ENCODE measurements at places on chromosomes 16 and 17.

DNA sequence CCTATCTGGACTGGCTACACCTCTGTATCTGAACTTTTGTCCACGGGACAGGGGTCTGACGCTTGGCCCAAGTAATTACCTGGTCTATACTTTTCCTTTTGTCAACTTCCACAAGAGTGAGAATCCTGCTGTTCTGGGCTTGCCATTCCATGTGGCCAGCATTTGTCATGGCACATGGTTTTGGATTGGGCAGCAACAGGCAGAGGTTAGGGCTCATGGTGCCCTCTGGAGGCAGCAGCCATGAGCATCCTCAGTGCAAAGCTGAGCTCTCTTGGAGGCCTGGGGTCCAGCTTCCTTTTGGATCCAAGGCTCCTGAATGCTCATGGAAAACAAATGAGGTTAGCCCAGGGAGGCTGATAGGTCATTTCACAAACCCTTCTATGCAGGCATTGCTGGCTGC is 7.5 kb upstream of the EDC4 start:
- DNase-seq, result peak; percentile 73

DNA sequence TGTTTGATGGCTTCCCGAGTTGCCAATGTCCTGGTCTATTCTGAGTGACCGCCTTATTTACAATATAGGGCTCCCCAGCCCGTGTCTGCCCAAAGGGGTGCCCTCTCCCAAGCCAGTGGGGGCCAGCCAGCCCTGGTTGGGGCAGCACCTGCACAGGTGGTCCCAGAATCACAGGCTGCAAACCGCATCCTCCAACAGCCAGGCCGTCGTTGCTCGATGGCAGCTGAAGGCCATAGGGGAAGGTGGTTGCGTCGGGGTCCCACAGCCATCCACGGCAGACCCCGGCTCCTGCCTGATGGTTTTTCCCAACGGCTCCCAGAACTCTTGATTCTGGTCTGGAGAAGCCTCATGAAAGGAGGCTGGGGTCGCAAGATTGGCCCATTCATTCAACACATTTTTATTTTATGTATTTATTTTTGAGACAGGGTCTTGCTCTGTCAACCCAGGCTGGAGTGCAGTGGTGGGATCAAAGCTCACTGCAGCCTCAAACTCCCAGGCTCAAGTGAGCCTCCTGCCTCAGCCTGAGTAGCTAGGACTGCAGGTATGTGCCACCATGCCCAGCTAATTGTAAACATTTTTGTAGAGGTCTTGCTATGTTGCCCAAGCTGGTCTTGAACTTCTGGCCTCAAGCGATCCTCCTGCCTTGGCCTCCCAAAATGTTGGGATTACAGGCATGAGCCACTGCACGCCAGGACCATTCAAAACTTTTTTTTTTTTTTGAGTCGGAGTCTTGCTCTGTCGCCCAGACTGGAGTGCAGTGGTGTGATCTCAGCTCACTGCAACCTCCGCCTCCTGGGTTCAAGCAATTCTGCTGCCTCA is 79.0 kb upstream of the TOB1 start:
- DNase-seq, result no peak

DNA sequence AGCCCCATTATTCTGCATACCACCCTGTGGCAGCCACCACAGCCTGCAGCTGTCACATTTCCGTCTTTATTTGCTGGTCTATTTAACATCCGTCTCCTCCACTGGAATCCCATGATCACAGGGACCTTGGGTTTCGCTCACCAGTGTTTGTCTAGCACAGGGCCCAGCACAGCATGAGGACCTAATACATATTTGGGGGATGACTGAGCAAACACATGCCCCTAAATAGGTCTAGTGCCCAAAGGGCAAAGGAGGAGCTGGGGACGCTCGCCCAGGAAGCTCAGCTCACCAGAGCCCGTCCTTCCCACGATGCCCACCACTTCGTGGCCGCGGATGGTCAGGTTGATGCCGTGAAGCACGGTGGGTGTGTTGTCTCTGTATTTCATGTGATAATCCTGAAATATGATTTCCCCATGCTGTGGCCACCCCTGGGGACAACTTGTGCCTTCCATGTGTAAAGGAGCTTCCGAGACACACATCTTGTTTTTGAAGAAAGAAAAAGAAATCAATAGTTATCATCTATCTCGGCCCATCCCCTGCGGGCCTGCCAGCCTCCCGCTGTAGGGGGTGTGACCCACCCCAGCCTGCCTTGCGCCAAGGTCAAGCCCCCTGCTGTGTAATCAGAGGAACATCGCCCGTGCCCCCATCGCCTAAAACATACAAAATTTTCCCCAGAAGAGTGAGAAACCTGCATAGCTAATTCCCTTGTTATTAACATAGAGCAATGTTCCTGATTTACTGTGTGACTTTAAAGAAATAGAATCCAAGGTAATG is 21.0 kb upstream of the ABCC12 start:
- DNase-seq, result no peak

DNA sequence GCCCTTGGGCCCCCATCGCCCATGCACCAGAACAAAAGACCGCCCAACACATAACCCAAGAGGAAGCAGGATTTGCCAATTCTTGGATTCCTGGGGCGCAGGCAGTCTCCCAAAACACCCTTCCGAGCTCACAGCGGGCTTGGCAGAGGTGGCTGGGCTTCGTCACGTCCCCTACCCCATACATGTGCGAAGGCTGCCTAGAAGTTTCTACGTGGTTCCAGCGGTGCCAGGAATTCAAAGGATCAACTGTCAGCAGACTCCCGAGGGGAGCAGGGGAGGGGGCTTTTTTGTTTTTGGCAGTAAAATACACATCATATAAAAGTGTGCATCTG is 80.8 kb upstream of the PLCG2 start:
- no peak for DNase-seq

DNA sequence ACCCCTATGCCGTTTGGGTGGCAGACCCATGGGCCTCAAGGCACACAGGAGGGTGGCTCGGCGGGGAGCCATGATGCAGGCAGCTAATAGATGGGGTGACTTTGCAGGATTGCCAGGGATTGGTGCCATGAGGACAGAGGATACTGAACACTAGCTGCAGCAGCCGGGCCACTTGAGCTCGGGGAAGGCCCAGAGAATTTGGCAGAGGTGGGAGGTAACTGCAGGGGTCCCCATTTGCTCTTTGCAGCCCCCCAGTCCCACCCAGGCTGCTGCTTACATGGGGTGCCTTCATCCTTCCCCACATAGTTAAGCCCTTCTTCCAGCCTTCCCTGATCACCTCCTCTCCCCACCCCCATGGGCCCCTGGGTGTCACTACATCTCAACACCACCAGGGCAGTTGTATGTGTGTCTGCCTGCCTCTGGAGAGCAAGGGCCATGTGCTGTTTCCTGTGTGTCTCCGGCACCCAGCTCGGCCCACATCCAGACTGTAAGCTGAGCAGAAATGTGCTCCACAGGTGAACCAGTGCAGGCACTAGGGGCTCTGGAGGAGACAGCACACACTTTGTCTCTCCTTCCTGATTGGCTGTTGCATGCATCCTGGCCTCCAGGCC is 52.0 kb downstream of the SREBF1 start:
- peak; percentile 40 for DNase-seq

DNA sequence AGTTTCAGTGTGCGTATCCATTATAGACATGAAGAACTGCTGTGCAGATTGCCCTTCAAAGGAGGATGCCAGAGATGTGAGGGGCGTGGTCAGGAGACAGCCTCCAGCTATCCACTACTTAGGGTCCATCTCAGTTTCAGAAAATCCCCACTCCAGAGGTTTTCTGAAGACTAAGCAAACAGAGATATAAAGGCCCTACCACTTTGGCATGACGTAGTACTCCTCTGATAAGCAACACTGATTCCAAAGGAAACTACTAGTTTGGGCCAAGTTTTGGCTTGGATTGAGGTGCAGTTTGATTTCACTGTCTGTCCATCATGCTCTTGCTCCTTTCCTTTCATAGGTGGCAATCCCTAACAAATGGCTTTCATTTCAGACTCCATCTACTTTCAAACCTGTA is 228.7 kb downstream of the CDH8 start:
- DNase-seq, result no peak

GRCh38 chr16:27786221-27786922 is 236.4 kb downstream of the KATNIP start:
- DNase-seq, result no peak

DNA sequence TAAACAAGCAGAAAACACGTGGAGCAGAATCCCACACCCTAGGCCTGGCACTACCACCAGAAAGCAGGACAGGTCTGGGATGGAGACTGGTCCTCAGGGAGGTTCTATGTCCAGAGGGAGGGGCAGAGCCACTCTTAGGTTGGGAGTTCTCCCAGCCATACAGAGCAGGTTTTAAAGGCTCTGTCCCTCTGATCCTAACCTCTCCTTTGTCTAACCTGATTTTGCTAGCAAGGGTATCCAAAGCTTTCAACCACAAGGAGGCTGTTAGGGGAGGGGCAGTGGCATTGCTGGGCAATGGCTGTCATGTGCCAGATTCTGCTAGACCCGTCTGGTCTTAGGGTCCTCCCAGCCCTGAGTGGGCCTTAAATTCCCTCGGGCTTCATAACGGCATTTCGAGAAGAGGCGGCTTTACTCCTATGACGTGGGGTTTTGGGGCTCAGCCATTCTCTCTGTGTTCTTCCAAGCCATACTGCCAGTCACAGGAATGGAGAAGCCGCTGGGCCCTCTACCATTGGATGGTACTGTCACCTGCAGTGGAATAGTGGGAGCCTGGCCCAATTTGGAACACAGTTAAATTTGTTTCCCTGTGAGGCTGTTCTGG is 5.7 kb downstream of the TPPP3 start:
- no peak for DNase-seq

- DNase-seq, result no peak
Observed at GRCh38 chr16:57244463-57244766, 644 bp upstream of the ARL2BP start.

DNA sequence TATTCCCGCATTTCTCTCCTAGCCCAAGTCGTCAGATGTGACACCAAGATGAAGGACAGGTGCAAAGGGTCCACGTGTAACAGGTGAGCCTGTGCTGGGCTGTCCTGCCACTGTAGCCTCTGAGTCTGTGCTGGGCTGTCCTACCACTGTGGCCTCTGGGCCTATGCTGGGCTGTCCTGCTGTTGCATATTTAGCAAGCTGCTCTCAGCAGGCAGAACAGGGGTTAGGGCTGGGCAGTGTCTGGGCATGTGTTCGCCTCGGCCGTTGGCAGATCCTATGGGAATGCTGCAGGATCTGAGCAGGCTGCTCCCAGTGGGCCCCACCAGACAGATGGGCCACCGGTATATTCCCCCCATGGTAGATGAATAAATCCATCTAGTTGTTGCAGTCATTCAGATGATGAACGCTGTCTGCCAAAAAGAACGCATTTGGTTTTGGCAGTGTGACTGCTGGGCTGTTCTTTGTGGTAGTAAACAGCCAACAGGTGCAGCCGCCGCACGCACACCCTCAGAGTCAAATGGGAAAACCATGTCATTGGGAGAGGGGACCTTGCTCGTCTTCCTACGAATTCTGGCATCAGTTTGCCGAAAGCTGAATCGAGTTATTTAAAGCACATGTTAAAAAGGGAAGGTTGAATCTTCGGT is 49.2 kb downstream of the CRISPLD2 start:
- DNase-seq, result no peak

DNA sequence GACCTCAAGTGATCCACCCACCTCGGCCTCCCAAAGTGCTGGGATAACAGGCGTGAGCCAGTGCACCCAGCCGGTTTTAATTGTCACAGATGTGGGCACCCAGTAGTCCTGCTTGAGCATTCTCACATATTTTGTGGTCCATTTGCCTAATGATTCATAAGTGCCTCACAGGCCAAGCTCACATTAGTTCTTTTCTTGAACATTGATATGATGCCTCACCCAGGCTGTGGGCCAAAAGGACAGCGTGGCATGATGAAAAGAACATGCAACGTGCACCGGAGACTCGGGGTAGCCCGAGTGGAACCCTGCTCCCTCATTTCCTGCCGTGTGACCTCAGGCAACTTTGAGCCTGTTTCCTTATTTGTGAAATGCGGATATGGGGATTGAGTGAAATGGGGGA is 181.9 kb downstream of the SNX29 start:
- no peak for DNase-seq

- DNase-seq, result peak; percentile 10
Observed at GRCh38 chr17:60524463-60525327, 1.3 kb downstream of the APPBP2 start.

Measured in DMS53 (cell line).